ENCODE measurements at places on chromosomes 13 and 19.

GRCh38 chr13:23697772-23698313 lies 127.6 kb downstream of the TNFRSF19 start:
- DNase-seq = no peak

DNA sequence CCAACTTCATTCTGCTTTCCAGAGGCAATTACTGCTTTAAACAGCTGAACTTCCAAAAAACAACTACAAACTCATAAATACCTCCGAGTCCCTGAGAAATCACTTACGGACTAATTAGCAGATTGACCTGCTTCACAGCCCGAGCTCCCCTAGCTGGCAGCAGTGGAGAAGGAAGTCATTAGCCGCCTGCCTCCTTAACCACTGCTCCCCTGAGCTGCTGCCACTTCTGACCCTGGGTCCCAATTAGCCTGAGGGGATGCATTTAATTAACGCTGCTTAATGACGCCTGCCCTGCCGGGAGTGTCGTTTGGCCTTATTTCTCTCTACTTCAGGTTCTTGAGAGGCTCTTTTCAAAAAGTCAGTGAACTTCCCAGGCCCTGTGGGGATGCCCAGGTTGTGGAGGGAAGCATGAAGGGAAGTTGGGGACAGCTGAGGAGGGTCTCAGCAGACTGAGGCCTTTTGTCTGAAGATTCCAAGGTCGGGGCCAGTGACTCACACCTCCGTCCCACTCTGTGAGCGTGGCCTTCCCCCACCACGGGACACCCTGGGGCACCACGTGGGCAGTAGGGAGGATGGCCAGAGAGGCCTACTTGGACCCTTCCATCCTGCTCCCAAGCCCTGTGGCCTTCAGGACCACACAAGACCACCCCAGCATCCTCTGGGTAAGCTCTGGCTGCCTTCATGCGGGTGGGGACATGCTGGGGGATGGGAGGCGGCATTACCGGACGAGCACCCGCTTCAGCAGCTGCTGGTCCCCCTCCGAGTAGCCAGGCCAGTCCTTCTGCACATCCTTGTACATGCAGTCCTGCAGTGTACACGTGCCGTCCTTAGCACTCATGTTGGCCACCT lies 19.8 kb upstream of the ISYNA1 start:
- no peak for DNase-seq

DNA sequence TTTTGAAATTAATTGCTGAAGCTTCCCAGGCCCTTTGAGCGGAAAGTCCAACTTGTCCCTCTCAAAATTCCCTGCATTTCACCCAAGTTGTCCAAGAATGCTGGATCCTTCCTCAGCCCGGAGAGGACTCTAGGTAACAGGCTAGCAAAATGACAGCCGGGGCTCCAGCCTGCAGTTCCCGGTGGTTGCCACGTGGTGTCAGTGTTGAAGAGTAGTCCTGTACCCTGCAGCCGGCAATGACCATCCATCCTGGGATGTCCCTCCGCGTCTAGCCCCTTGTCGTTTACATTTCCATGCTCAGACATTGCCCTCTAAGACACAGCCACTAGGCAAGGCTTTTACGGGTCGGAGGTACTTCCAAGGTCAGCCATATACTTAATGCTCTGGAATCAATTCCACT lies 31.4 kb upstream of the MTIF3 start:
- DNase-seq = peak; percentile 28

GRCh38 chr13:36837354-36838092 lies 18.5 kb downstream of the RFXAP start:
- no peak for DNase-seq

- DNase-seq = no peak
Measured at GRCh38 chr19:58153386-58153785, 2.8 kb upstream of the ZNF329 start.

GRCh38 chr13:86554066-86554465 lies 754.8 kb upstream of the SLITRK6 start:
- no peak for DNase-seq

GRCh38 chr13:47639738-47640447 lies 361.2 kb downstream of the SUCLA2 start:
- no peak for DNase-seq

DNA sequence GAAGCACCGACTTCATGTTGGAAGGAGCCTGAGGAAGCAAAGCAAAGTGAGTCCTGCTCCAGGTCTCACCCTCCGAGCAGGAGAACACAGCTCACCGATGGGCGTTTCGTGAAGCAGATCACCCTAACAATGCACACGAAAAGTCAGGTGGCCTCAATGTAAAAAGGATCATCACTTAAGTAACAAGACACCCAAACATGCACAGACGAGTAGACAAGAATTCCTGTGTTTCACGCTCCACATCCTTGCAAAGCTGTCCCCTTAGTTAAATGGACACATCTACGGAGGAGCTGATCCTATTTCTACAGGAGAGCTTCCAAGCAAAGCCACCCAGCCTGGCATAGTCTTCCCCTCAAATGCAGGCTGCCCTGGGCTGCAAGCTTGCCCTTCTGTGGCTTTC lies 66.2 kb downstream of the SLC15A1 start:
- DNase-seq = no peak

- DNase-seq = no peak
Measured at GRCh38 chr13:112897603-112897955, 71.4 kb upstream of the MCF2L start.

GRCh38 chr19:12921047-12921446 lies 2.0 kb upstream of the SYCE2 start:
- no peak for DNase-seq

GRCh38 chr13:33319859-33320258 lies 34.3 kb upstream of the STARD13 start:
- DNase-seq = no peak

DNA sequence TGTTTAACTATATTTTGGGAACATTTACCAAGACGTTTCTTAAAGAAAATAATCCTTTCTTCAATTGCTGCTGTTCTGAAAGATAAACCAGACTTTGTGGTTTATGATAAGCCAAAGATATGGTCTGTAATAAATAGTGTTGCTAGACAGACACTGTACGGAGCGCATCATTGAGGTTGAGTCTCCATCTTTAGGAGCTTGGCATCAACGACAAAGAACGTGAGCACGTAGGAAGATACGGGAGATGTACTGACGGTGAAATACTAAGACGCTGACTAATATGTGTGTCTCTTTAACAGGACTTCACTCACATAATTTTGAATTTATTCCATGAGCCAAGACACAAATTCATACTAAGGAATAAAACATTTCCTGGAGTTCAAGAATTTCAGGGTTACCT lies 16.2 kb downstream of the TEX29 start:
- DNase-seq = no peak
